Skin of body (tissue), 3 donors: ENCODE measurements at places on chromosomes 4 and X.

GRCh38 chr4:122689972-122690371, 42.5 kb upstream of the BBS12 start:
- DNase-seq = no peak

GRCh38 chr4:158817562-158818296, 48.9 kb downstream of the FNIP2 start:
- DNase-seq = no peak

DNA sequence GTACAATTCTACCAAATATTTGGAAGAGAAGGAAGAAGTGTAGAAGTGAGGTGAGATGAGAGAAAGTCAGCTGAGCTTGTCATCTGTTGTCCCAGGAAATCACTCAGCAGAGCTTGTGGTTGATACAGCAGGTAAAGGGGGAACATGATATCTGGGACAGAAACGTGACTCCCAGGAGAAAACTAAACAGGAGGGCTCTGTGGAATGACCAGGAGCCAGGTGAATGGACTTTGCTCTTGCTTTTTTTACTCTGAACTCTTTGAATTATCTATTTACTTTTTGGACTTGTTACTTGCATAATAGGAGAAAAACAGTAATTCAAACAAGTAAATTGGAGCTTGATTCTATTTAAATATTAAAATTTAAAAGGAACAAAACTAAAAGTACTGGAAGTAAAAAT, 555.6 kb upstream of the FRG1 start:
- no peak for DNase-seq

GRCh38 chrX:48558271-48558670, 16.0 kb upstream of the RBM3 start:
- DNase-seq = no peak

- DNase-seq = no peak
Measured at GRCh38 chr4:2269206-2269531, 7.3 kb upstream of the MXD4 start.

GRCh38 chr4:72582853-72583252, 13.8 kb upstream of the ADAMTS3 start:
- DNase-seq = no peak

DNA sequence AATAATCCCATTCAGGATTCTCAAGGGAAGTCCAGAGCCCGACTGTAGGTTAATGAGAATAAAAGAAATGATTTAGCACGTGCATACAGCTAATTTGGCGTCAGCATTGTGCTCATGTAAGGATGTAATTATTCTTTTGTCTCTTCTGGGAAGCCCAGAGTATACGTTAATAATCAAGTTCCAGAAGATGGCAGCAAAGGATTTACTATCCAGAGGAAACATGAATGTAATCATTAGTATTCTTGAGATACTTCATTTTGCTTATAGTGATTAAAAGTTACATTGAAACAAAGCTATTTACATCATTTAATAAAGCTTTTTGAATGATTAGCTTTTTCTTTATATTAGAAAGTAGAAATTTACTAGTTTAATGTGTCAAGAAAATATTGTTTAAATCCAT, 27.1 kb upstream of the MAP9 start:
- DNase-seq = peak; percentile 70

DNA sequence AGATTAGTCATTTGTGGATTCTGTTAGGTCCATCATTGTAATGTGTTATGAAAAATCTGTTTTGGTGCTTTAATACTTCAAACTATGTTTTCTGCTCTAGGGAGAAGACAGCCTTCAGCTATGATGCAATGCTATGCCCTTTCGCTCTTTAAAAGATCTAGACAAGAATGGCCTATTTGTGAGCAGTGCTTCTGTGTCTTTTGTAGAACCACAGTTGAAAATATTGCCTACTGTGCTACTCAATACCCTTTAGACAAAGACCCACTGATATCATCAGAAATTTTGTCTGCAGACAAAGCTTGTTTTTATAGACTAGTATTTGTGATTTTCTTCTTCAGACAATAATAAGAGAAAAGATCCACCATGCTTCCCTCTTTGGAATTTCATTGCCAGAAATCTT, 44.6 kb upstream of the SLITRK2 start:
- DNase-seq = no peak

DNA sequence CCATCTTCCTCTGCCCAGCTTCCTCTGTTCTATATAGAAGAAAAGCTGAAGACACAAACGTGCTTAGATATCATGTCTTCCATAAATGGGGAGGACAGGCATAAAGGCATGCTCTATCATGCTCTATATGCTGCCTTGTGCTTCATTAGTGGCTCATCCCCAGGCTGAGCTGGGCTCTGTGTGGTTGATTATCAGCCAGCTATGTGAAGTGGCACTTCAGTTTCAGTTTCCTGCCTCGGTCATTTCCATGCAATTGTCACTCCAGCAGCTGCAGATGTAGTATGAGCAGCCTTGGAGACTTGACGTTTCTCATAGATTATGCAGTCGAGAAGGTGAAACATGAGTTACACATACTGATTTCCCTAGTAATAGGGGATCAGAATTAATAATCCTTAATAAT, 106.2 kb downstream of the SYTL5 start:
- no peak for DNase-seq
